ENCODE measurements at places on chromosomes 6 and 20.

GRCh38 chr6:143677891-143678791 lies at the start of gene PHACTR2:
Gene PHACTR2, plus strand, starts transcription at chr6:143677965. Its CDS starts 199 bp downstream, at chr6:143678164.
- DNase-seq, result peak; percentile 95

GRCh38 chr20:5657190-5657875 lies 92.9 kb upstream of the SHLD1 start:
- no peak for DNase-seq

DNA sequence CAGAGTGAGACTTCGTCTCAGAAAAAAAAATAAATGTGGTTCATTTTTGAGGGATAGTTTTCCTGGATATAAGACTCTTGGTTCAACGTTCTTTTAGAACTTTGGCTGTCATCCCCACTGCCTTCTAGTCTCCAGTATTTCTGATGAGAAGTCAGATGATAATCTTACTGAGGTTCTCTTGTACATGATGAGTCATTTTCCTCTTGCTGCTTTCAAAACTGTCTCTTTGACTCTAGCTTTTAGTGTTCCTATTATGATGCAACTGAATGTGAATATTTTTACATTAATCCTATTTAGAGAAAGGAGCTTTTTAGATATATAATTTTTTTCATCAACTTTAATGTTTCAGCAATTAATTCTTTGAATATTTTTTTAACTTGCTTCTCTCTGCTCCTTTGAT lies 46.0 kb upstream of the OR14J1 start:
- DNase-seq, result no peak

DNA sequence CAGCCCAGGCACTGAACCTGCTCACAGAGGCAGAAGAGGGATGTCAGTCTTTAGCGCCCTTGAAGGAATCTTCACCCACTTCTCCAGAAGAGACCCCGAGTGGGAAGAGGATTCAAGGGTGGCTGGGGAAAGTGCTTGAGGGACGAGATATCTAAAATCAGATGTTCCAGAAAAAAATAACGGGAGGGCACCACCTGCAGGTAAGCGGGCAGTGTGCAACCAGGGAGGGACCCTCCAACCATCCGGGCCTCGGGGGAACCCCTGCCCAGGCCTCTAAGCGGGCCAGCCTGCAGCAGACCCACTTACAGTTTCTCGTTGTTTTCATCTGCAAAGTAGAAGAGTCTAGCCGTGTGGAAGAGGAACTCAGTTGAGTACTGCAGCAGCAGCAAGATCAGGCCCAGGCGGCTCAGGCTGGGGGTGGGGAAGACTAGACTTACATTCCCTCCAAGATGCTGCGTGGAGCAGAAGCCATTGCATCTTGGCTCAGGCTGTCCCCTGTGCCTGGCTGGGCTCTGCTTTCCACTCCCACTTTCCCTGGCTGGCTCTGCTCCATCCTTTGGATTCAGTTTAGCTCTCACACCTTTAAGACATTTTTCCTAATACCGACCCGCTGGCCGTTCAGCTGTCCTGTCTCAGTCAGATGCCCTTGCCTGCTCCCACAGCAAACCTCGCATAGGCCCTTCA lies 71.0 kb downstream of the TRAM2 start:
- DNase-seq, result no peak

DNA sequence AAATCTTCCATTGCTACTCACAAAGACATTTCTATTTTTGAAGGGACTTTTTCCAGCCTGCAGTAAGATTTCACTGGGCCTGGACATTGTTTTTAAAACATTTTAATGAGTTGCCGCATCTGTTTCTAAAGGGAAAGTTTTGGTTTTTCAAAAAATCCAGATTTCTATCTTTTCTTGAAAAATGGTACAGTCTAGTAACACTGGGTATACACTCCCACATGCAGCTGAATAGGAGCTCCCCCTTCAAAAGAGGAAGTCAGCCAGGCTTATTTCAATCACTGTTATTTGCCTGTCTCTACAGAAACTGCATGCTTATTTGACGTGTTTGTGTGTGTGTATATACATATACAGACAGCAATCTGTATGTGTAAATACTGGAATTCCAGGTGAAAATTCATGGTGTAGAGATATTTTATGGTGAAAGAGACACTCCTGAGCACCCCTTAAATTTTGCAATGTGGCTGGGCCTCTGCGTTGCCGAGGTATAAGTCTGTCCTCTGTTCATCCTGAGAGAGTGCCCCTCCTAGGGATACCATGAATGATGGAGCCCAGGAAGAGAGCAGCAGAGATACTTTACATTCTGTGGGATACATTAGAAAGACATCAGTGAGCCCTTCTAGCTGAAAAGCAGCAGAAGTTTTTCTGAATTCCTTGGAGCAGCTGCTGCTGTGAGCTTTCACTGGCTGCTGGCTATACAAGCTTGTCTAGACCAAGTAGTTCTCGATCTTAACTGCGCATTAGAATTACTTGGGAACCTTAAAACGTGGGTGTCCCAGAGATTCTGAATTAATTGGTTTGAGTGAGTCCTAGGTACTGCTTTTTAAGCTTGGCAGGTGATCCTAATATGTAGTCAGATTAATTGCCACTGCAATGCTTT lies 12.0 kb upstream of the ABRACL start:
- DNase-seq, result no peak

DNA sequence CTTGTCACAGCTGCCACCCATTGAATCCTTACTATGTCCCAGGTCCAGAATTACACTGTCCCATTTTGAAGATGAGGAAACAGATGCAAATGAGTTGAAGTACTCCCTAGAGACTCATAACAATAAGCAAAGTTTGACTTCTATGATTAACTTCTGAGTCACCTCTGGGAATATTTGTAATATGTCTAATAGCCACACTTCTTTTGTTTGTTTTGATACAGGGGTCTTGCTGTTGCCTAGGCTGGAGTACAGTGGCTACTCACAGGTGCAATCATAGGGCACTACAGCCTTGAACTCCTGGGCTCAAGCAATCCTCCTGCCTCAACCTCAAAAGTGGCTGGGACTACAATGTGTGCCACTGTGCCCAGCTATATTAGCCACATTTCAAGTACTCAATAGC lies 11.4 kb upstream of the SOX12 start:
- DNase-seq, result no peak

DNA sequence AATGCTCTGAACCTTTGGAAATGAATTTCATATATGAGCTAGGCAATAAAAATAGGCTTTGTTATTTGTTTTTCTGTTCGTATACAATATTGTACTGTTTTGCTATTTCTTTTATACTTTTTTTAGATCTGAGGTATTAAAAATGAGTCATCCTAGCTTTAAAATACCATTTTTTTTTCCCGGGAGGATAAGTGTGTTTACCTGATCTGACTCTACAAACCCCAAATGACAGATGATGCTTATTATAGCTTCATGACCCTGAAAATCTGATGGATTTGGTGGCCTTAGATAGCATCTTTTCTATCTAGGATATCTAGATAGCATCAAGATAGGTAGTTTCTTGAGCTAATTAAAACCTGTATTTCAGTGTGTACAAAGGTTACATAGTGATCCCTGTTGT lies 206.4 kb downstream of the DTNBP1 start:
- no peak for DNase-seq

DNA sequence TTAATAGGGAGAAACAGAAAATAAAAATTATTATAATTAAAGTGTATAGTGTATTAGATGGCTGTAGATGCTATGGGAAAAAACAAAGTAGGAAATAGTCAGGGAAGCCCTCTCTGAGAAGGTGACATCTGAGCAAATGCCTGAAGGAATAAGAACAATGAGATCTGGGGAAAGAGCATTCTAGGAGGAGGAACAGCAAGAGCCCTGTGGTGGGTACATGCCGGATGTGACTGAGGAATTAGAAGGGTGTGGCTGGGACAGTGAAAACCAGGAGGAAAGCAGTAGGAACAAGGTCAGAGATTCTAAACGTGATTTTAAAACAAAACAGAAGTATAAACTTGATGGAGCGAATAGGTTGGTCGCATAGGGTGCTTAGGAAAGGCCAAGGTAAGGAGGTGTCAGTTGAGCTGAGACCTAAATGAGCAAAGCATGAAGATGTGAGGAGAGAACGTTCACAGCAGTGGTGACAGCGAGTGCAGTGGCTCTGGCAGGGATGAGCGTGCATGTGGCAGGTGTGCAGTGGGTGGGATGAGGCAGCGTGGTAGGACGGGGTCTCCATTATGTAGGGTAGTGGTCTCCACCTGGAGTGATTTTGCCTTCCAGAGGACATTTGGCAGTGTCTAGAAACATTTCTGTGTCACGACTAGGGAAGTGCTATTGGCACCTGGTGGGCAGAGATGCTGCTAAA lies 97.1 kb upstream of the MRPS10 start:
- no peak for DNase-seq

DNA sequence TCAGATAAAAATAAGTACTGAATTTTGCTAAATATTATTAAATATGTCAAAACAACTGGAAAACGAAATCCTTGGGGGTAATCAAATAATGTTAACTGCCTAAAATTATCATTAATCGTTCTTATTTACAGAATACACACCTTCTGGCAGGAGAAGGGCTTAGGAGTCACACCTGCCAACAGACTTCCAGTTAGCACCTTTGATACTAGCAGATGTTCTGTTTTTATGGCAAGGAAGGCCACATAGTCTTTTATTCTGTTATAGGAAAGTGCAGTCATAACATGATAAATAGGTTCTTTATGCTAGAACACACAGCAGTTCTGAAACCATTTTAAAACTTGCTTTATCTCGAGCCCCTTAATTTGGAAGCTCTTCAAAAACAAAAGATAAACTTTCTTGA lies 464.1 kb downstream of the UTRN start:
- no peak for DNase-seq

GRCh38 chr6:45156075-45156474 lies 172.1 kb upstream of the RUNX2 start:
- DNase-seq, result no peak

- DNase-seq, result peak; percentile 68
These were observed 40.7 kb upstream of the KCNK5 start for GRCh38 chr6:39269961-39270360.

DNA sequence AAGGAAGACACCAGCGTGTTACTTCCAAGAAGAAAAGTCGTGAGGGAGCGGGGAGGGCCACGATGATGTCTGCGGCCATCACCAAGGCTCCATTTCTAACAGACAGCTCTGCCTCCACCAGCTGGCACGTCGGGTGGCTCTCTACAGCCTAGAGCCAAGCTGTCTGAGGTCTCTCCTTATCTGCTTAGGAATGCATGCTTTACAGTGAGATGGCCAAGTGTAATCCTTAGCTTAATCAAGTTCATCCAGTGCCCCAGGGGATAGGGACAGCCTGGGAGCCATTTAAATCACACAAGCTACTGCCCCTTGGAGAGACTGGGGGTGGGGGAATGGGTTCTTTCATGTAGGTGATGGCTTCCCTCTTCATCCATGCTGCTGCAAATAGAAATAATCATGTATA lies 213.8 kb upstream of the CST7 start:
- no peak for DNase-seq

DNA sequence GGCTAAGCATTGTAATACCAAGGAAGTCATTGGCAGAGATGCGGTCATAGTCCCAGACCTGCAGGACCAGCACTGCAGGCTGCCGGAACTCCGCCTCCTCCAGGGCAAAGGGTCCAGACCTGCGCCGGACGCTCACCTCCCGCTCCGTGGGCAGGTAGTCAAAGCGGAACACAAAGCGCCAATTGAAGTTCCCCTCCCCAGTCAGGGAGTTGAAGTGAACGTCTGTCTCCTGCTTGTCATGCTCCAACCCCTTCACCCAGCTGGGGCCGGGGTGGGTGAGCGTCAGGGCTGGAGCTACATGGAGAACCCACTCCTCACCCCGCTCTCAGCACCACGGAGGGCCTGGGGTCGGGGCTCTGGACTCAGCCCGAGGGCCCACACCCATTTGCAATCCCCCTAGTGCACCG lies 18.2 kb downstream of the ERGIC3 start:
- peak; percentile 77 for DNase-seq

GRCh38 chr20:43386878-43387277 lies 70.8 kb upstream of the SRSF6 start:
- DNase-seq, result no peak

DNA sequence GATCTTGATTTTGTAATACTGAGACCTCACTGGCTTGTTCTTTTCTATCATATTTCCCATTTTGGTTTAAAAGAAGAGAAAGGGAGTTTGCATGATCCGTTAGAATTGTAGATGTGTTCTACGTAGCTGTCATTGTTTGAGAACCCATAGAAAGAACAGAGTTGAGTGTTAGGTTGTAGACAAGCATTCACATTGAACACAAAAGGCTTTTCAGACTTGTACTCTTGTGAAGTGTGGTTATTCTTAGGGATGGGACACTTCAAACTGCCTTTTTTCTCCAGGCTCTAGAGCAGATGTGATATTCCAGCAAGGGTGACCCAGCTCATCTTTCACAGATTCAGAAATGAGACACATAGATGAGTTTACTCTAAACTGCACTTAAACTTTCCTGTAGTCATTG lies 19.9 kb downstream of the FOXO3 start:
- DNase-seq, result no peak

DNA sequence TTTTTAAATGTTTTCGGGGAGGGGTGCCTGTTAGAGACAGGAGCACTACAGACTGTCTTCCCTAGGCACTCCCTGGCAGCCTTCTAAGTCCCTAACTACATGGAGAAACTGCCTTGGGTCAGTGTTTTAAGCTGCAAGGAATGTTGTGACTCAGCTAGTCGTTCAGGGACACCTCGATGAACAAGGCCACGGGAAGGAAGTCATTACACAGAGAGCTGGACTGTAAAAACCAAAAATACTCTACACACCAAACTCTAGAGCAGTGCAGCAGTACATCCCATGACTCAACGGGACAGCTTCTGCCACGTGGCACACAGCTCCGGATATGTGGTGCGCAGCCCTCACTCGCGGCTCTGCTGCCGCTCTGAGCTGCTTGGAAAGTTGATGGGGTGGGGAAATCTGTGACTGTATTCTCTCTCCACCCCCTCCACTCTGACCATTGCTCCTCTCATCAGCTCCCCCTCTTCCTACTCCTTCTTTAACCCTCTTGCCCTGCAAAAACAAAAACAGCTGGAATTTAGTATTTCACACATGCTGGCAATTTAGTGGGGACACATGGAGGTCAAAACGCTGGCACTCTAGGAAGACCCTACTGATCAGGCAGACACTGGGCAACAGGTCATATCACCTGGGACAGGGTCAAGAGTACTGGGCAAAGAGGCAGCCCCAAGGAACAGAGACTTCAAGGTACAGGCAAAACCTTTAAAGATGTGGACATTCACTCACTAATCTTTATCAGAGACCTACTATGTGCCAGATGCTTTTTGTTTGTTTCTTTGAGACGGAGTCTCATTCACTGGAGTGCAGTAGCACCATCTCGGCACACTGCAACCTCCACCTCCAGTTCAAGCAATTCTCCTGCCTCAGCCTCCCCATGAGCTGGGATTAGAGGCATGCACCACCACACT lies 10.9 kb upstream of the LPIN3 start:
- DNase-seq, result peak; percentile 95

DNA sequence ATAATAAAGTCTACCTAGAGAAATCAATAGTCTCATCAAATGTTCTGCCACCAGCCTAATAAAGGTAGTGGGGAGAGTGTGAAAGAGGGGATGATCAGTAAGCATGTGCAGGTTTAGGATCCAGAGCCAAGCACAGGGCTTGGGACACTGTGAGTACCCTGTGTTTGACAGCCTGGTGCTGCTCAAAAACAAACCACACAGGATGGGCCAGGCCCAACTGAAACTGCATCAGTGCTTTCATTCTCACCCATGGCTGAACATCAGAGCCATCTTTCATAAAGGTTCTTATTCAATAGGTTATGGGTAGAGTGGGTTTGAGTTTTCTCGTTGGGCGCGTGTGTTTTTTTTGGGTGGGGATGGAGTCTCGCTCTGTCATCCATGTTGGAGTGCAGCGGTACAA lies 87.3 kb upstream of the NHSL1 start:
- DNase-seq, result no peak

- no peak for DNase-seq
These were observed 9.8 kb upstream of the MAPK13 start for GRCh38 chr6:36120539-36120938.
